ENCODE measurements at places on chromosomes 2 and 18.

DNA sequence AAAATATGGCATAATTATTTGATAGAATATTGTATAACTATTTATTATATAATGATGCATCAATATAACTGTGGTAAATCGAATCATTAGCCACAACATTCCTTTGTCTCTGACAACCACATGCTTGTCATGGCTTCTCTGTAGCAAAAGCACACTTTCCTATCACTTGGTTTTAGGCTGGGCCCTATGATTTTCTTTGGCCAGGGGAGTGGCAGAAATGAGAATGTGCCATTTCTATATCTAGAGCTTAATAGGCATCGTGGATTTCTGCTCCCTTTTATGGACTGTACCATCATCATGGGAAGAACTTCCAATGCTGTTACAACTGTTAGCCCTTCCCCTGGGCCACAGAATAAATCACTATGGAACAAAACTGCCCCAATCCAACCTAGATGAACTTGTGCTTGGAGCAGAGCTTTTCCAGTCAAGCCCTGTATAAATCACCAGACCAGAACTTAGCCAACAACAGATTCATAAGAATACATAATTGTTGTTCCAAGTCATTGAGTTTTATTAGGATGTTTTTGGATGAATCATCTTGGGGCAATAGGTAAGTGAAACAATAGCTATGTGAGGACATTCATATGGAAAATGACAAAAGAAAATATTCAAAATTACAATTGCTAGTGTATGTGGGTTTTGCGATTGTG, 715.8 kb downstream of the ERBB4 start:
- no peak for DNase-seq

DNA sequence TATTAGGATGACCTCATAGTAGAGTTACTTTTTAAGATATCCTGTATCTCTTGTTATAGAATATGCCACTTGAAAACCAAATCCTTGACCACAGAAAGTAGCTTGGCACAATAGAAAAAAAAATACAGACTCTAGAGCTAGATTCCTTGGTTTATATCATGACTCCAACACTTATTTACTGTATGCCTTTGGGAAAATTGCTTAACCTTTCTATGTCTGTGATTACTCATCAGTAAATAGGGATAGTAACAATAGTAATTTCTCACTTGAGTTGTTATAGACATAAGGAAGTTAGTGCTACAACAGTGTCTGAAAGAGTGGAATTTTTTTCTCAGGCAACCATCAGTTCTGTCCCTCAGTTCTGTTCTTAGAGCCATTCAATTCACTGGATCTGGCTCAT, 193.8 kb downstream of the GULP1 start:
- DNase-seq: no peak

- no peak for DNase-seq
Observed at GRCh38 chr2:196105951-196106350, 37.3 kb upstream of the DNAH7 start.

GRCh38 chr2:181466661-181467576, 9.7 kb downstream of the ITGA4 start:
- DNase-seq: no peak

DNA sequence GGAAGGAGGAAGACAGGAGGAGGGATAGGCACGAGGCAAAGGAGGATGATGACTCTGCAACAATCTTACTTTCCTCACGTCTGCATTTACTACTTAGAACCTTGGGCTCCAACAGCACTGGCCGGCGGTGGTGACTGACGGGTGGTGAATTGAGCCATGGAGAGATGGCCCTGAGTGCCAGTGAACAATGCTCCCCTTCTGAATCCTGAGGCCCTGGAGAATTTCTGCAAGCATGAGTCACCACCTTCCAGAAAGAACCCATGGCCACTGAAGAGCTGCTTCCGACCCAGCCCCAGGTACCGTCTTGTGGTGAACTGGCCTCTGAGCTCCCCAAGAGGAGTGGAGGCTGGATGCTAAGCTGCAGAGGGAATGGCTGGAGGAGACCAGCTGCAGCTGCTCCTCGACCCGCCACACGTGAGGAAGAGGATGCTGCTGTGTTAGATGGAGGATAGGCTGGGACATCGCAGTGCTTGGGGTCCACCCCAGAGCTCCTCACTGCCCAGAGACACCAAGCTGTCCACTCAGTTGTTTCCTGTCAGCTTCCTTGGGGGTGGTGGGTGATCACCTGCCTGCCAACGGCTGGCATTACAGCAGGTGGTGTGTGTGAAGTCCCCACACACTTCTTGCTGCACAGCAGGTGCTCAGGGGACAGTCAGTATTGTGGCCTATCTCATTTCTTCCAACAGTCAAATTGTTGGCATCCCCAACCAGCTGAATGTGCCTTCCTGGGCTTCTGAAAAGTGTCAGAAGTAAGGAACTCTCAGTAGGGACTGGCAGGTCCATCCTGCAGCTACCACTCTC, 186.5 kb upstream of the ID2 start:
- DNase-seq: no peak

DNA sequence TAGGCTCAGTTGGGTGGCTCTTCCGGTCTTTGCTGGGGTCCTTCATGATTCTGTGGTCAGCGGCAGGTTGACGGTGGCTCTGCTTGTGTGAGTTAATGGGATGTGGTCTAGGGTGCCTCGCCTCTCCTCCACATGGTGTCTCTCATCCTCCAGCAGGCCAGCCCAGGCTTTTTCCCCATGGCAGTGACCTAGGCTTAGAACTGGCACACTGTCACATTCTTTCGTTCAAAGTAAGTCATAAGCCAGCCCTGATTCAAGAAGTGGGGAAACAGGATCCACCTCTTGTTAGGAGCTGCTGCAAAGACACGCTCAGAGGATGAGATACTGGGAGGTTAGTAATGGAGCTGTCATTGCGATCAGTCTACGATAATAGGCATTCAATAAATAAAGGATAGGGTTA, 46.0 kb upstream of the CTIF start:
- DNase-seq: no peak

- no peak for DNase-seq
Observed at GRCh38 chr2:50602636-50603327, 429.1 kb downstream of the NRXN1 start.
